NCI-H1092 (cell line): ENCODE measurements at places on chromosomes 3 and 15.

DNA sequence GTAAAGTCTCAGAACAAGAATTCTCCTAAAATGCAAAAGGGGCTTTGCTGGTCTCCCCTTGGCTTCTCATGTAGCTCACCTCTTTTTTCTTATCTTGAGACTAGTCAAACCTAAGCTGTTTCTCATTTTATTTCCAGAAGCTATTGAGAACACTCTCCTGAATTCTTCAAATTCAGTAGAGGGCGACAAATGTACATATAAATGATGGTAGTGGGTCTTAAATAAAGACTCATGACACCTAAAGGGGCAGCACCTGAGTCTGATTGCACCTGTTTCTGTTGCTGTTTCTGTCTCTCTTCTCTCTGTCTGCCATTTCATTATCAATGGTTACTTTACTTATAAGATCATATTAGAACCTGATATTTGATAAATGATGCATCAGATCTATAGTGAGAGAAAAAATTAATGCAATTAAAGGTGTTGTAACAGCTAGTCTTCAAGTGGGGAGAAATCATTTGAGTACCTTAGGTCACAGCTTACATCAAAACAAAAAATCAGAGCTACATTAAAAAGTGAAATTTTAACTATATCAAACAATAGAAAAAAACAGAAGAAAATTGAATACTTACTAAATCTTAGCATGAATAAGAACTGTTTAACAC, 7.0 kb downstream of the ADIPOQ start:
- DNase-seq, result peak; percentile 26

GRCh38 chr3:122975924-122976293, 51.7 kb downstream of the SEMA5B start:
- no peak for DNase-seq

GRCh38 chr3:38985981-38986380, 65.8 kb downstream of the SCN11A start:
- no peak for DNase-seq

GRCh38 chr3:189995129-189995528, 125.6 kb downstream of the P3H2 start:
- no peak for DNase-seq

DNA sequence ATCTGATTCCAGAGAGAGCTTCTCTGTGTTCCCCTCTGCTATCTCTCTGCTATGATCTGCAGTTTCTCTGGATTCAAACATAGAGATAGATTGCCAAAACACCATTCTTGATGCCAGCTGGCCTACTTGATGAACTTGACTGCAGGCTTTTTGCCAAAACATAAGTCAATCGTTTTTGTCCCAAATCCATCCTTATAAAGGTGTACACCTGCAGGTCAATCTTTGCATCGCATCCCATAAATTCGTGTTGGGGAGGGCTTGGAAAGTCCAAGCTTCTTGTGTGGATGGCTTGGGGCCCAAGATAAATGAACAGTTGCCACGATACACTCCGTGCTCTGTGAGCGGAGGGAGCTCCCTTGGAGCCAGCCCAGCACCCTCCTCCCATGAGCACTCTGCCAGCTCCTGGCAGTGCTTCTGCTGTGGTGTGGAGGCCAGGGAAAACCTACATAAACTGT, 2.7 kb downstream of the CERS3 start:
- DNase-seq, result peak; percentile 72

DNA sequence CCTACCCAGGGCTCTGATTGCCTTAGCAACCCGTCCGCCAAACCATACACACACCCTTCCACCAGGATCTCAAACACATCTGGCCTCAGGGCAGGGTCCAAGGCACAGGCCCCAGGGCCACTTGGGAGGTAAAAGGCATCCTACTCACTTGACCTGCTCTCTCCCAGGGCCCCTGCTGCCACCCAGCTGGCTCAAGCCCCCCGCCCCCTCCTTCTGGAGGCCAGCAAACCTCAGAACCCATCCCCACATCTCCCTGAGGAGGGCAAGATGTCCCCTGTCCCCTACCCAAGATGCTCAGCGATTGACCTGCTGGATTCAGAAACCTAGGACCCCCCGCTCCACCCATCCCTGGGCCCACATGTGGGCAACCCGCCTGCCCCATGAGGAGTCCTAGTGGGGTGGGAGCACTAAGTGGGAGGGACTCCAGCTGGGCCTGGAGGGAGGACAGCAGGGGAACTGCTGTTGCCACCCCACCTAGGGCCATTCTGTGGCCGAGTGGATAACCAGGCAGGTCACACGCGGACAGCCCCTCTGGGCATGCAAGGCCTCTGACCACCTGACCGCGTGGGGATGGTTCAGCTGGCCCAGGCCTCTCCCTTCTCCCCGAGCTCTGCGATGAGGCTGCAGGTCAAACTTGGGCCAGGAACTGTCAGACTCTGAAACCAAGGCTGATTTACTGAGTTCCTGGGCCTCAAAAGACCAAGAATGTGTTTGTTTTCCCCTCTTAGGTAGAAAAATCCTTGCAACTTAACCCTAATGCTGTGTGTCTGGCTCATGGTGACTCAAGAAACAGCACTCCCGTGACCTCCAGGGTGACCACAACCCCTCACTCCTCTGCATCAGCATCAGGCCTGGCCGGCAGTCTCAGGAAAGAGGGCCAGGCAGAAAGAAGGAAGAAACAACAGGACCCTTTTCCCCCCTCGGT, 4.2 kb downstream of the MFGE8 start:
- DNase-seq, result no peak

GRCh38 chr15:72735111-72735510, 48.4 kb downstream of the ADPGK start:
- DNase-seq, result no peak

DNA sequence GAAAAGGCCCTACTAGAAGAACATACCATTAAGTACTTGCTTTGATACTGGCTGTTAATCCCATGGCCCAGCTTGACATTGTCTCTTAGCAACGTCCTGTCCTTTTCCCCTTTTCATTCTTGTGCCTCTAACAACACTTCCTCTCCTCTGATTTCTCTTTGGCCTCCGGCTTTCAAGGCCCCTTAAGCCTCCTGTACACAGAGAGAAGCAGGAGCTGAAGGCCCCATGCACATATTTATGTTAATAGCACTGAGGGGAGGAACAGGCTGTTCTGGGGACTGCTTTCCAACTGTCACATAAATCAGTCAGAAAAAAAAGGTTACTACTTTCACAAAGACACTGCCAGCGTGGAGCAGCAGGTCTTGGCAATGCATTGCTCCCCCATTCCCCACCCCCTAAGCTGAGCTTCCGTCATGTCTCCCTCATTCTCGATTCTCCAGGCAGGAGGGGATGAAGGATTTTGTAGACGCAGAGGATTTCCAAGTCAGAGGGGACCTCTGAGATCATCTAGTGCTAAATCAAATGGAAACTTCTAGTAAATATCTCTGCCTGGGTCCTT, 257.4 kb upstream of the ADAMTS9 start:
- DNase-seq, result no peak

GRCh38 chr3:16319723-16320122, 54.7 kb downstream of the OXNAD1 start:
- DNase-seq, result no peak

DNA sequence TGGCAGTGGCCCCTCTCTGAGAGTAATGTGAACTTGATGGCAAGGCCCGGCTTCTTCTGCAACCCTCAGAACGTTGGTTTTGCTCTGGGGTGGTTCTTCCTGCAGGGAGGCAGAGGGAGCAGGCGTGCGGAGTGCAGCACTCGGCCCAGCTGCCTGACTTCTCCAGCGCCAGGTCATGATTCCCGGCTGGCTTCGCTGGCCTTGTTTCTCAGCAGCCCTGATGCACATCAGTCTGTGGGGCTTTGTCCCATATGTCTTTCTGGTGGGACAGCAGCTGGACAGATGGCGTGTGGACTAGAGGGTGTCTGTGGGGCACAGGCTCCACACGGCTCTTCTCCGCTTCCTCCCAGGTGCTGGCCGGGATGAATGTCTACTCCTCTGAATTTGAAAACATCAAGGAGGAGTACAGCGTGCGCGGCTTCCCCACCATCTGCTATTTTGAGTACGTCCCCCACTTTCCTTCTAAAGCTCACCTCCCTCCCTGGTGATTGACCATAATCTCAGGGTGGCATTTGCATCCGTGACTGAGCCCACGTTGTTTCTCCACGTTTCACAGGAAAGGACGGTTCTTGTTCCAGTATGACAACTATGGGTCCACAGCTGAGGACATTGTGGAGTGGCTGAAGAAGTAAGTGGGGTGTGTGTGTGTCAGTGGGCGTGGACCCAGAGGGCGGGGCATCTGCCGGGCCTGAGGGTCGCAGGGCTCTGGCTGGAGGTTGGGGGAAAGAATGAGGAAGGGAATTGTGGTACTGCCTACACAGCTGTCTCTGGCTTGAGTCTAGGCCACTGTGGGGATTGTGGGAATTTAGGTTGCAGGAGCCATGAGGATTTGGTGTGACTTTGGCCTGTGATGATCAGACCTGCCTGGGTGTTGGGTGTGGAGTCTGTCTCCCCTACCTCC, 57.1 kb downstream of the PDIA5 start:
- DNase-seq, result no peak

DNA sequence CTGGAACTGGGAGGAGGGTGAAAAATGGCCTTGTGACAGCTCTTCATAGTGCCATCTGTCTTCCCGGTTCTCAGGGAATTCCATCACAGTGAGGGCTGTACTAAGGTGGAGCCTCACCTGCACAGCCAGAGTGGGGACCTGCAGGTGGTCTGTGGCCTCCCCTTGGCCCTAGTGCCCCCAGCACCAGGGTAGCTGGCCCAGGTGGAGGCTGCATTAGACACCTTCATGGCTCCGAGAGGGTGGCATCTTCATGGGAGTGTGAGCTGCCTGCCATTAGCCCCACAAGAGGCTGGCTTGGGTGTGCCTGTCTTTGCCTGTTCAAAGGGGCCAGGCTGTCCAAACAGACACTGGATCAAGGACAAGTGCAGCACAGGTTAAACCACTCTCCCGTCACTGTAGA, 95.5 kb upstream of the PRR23E start:
- no peak for DNase-seq

- DNase-seq, result no peak
Measured at GRCh38 chr15:63308947-63309346, 31.5 kb downstream of the APH1B start.

DNA sequence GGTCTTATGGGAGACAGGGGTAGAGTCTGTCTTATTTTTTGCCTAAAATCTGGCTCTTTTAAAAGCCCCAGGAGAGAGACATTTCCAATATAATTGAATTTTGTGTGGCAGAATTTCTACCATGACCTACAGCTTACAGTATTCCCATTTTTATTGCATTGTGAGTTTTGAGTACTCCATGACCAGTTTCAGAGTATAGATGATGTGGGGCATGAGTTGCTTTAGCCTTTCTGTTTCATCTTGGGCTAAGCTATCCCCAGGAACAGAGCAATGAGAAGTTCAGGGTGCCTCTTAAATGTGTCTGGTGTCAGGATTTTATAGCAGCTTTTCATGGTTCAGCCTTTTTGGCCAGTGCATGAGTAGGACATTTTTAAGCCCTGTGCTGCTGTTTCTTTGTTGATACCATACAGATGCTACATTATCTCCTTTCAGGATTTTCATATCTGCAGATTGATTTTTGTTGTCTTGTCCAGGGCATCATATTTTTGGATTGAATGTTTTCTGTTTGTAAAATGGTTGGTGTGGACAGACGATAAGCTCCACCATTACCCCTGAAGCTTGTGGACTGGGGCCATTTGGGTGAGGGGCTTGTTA, 3.5 kb downstream of the ABHD2 start:
- DNase-seq, result no peak

DNA sequence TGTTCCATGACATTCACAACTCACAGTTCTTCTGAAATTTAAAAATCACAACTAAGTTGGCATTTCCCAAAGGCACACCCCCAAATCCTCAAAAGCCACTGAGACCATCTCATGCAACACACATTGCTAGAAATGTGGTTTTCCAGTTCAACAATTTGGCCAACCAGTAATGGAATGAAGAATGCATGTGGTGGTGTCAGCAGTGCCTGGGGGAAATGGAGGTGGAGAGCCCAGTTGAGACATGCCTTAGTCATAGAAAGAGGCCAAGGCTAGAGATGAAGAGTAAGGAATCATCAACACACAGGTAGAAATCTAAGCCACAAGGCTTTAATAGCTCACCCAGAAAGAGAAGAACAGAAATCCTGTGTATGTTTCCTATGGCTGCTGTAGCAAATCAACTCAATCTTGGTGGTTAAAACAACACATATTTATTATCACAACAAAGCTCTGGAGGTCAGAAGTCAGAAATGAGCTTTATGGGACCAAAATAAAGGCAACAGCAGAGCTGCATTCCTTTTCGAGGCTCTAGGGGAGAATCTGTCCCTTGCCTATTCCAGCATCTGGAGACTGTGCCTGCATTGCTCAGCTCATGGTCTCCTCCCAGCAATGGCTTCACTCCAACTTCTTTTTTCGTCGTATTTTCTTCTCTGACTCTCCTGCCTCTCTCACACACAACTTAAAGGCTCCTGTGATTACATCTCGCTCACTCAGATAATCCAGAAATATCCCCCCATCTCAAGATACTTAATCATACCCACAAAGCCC, 54.0 kb downstream of the SNTN start:
- no peak for DNase-seq

DNA sequence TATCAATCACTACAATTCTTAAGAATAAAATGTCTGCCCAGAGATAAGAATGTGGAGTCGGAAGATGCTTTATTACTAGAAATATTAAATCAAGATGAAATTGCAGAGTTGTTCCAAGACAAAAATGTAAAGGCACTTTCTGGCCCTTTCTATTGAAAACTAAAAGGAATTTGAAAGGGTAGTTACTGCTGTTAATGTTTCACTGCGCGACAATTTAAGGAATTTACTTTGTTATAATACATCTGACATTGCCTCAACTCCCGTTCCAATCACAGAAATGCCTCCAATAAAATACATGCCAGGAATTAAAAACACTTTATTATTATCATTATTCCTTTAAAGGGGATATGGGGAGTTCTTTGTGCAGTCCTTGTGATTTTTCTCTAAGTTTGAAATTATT, 26.4 kb downstream of the RSL24D1 start:
- DNase-seq, result no peak

DNA sequence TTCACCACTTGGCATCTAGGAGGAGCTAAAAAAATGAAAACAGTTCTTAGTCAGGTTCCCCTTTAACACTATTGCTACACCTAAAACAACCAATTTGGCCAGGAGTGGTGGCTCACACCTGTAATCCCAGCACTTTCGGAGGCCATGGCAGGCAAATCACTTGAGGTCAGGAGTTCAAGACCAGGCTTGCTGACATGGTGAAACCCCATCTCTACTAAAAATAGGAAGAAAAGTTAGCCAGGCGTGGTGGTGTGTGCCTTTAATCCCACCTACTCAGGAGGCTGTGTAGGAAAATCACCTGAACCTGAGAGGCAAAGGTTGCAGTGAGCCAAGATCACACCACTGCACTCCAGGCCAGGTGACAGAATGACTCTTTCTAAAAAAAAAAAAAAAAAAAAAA, 124.1 kb downstream of the DGKG start:
- no peak for DNase-seq

GRCh38 chr3:138082085-138082991, 33.1 kb downstream of the DZIP1L start:
- no peak for DNase-seq
